Activated T-cell treated with anti-CD3 and anti-CD28 coated beads, Interleukin-2, amount 50 U/mL, for 72 hours (primary cell): ENCODE measurements at places on chromosomes 11 and 22. TPM values are rescaled to one million over a fixed set of nuclear protein-coding genes. Genes with fewer than 3 reads are reported as not detected.

OTOG gene
- total RNA-seq: not detected

DNA sequence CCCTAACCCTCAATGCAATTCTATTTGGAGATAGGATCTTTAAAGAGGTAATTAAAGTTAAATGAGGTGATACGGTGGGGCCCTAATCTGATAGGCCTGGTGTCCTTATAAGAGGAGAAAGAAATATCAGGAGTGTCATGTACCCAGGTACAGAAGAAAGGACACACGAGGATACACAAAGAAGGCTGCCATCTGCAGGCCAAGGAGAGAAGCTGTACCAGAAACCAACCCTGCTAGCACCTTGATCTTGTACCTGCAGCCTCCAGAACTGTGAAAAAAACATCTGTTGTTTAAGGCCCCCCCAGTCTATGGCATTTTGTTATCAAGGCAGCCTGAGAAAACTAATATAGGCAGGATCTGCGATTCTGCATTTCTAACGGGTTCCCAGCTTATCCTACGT is 44.2 kb downstream of the FBXO7 start:
- DNase-seq: no peak

HPX gene
- total RNA-seq: 1.6 TPM

DNA sequence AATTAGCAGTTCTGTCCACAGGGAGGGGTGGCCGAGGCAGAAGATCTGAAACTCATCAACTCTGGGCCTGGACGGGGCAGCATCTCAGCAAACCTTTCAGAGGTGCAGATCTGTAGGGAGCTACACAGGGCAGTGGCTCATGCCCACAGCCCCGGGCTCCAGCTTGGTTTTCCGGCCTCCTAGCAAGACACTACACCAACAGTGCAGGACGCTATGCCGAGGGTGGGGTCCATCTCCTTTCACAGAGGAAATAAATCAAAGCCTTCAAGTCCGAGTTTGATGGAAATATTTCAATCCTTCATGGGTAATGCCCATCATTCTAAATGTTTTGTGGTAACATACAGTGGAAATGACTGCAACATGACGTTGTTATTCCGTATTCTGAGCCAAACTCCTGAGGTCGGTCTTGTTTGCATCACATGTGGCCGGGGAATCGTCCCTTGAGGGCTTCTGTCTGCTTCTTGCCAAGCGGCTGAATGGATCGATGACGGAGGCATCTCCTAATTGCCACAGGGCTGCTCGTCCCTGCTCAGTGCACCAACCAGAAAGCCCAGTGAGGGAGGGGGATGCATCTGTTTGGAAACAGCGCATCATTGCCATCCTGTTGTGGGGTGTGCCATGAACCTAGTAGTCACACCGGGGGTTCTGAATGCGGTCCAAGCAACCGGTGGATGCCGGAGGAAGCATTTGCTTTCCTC is 30.0 kb downstream of the LINC01488 start:
- no peak for DNase-seq

SNRPD3 gene
- total RNA-seq: 69.3 TPM

DNA sequence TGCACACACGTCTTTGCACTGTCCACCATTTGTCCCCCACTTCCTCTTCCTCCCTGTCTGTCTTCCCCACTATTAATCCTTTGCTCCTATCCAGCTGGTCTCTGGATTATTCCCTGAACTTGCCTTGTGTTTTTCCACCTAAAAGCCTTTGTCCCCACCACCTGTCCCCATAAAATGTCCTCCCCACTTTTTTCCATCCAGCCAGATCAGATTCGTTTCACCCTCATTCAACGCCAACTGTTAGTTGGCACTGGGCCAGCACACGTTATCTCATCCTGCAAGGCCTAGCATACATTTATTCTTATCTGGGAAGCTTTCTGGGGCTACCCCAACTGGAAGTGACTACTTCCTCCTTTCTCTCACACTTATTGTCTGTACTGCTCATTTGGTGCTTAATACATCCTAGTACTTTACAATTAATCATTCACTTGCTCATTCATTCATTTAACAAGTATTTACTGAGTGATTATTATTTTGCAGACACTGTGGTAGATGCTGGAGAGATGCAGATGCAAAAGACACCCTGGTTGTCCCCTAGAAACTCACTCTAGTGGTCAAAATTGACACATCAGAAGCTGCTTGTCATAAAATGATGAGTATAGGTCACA is 96.2 kb downstream of the RASSF10 start:
- DNase-seq: no peak

VSIG2 gene
- total RNA-seq: 0.35 TPM

DNA sequence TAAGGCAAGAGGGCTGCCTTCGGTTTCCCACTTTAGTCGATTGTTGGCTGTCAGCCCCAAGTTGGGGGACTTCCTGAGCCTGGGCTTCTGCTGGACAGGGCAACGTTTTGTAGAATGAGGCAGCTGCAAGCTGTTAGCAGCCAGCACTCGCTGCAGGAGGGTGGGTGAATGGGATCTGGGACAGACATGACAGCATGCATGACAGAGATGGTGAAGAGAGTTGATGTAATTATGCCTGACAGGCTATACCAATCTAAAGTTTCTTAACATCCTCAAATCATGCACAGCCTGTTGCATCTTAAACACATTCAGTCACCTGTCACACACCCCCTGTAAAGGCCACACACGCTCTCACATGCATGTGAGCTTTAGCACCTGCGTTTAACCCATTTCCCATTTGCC is 49.2 kb downstream of the CWC15 start:
- DNase-seq: no peak

- DNase-seq: no peak
Observed at GRCh38 chr11:8757047-8757446, 74.5 kb downstream of the RPL27A start.

OR5A1 gene
- not detected for total RNA-seq

DNA sequence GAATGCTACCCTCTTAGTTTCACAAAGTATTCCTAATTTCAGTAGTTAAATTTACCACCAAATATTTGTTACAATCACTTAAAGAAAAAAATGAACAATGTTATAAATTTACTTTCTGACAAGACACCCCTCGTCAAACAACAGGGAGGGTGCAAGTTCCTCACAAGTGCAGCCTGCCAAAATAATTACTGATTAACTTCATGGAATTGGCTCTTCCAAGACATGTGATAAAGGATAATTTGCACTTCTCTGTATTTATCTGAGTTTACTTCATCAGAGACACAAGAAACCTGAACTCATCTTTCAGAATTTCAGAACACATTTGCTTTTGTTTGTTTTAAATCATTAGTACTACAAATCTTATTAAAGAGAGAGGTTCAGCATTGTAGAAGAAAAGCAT is 66.5 kb downstream of the LARGE2 start:
- no peak for DNase-seq

DNA sequence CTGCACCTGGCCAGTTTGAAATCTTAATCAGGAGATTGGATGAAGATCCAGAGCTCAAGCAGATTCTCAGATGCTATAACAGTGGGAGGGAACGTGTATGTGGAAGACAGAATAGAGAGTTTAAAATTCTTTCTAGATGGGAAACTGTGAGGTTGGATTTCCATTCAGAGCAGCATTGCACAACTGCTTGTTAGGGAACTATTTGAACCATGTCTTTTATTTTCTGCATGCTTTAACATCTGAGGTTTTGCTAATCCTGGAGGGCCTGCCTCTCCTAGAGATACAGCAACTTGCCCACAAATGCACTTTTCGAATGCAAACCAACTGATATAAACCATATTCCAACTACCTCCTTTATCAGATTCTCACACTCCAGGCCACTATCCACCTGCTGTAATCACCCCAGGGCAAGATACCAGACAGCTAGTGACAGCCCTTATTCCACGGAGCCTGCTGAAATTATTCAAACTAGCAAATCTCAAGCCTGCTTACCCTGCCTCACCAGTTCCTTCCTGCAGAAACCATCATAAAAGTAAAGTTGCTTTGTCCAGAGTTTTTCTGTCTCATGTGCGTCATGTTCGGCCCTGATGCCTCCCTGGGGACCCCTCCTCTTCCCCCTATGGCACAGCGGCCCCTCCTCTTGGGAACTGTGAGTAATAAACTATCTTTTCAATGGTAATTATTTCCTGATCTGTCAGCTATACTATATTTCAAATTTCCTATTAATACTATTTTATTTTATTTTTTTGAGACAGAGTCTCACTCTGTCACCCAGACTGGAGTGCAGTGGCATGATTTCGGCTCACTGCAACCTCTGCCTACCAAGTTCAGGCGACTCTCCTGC is 18.4 kb upstream of the SEC14L4 start:
- no peak for DNase-seq

GRCh38 chr11:124233376-124233775 is 7.5 kb upstream of the OR8G1 start:
- no peak for DNase-seq

CADM1 gene
- 1.7 TPM for total RNA-seq

GRCh38 chr11:59283825-59284772 is 71.4 kb upstream of the MPEG1 start:
- peak; percentile 33 for DNase-seq

MTNR1B gene
- total RNA-seq: not detected

GGTLC3 gene
- total RNA-seq: not detected

- no peak for DNase-seq
Observed at GRCh38 chr22:43159484-43160178, 8.3 kb downstream of the TSPO start.

GRCh38 chr11:48001438-48002021 is 21.2 kb downstream of the PTPRJ start:
- peak; percentile 88 for DNase-seq

- DNase-seq: peak; percentile 21
Observed at GRCh38 chr11:33690290-33691065, 10.1 kb downstream of the C11orf91 start.

BACE1-AS gene
- total RNA-seq: 9.9 TPM

DNA sequence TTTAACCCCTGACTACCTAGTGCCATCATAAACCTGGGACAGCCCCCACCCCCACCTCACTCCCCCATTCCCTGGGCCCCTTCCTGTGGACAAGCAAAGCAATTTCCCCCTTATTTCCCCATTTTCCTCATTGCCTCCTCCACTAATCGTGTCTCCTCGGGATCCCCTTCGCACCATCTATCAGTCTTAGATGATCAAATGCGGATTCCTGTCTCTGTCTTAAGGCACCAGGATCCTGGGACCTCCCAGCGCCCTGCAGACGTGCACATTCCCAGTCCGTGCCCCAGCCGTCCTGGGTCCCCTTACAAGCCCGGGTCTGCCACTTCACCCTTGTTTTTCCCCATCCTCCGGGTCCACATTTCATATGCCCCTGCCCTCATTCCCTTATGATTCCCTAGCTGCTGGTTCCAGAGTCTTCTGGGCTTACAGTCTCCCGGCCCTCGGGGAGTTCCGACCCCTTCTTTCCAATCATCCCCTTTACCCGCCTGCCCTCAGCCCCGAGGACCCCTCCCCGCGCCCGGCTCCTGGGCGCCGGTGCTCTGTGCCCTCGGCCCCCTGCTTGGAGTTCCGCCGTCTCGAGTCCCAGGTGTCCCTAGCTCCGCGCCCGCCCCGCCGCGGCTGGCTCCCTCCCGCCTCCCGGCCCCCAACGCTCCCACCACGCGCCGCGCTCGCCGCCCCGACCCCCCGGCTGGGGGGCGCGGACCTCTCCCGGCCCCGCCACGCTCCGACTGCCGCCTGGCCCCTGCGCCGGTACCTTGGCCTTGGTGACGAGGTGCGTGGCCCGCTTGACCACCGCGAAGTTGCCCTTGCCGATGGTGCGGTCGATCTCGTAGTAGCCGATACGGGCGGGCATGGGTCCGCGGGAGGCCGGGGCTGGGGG is 599 bp downstream of the SIK3 start:
- peak; percentile 44 for DNase-seq

DNA sequence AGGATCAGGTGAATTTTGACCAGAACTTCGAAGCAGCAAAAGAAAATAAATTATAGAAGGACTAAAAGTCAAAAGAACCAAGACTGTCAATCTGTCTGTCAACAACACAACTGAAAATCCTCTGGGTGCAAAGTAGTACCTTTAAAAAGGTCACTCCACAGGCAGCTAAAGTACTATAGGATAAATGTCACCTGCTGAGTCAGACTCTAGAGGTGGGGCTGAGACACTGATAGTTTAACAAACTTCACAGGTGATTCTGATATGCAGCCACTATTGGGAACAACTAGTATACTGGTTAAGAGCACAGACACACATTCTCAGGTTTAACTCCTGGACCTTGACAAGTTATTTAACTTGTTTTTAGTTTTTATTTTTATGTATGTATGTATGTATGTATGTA is 107.3 kb downstream of the FCHSD2 start:
- peak; percentile 10 for DNase-seq

DNA sequence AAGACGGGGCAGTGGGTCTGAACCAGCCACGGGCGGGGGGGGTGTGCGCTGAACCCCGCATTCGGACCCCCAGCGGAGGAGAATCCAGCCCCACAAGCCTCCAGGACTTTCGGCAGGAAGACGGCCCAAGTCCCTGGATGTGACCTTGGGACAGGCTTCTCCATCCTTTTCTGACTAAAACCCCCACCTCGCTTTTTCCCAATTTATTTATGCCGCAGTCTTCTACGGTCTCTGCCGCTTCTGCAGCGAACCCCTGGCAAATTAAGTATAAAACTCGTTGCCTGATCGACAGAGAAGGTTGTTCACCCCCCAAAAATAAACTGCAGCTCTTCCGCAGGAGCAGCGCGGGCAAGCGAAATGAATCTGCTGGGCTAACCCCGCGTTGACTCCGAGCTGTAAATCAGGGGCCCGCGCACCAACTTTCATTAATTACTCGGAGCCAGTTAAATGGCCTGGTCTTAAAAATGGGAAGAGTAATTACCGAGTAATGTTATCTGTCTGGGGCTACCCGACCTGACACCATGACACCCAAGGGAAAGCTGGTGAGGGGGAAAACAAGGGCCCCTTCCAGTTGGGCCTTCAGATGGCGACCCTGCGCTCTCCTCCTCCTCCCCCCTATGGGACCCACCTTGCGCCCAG is 6.6 kb downstream of the WT1 start:
- DNase-seq: no peak

ANO5 gene
- total RNA-seq: not detected

P4HA3 gene
- not detected for total RNA-seq

- DNase-seq: no peak
Observed at GRCh38 chr22:48320683-48321451, 1506.8 kb downstream of the BRD1 start.
